ENCODE measurements at places on chromosomes 3 and 15.

DNA sequence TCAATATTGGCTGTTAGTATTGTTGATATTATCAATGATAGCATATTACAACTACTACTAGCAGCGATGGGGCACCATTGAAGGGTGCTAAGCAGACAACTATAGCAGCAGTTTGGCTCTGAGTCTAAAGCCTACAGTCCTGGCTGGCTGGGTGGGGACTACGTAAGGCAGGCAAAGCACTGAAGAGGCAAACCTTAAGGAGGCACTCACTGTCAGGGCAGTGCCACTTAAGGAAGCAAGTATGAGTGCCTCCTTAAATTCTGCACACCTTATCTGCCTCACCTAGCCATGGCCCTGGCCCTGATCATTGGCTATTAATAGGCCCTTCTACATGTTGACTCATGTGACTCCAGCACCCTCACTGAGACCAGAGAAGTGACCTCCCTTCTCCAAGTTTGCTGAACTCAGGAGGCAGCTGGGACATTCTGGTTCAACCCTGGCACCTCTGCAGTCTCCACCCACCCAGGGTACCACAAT is 20.6 kb downstream of the CDCP1 start:
- no peak for DNase-seq

GRCh38 chr3:115363071-115363470 is 216.0 kb upstream of the ZBTB20 start:
- no peak for DNase-seq

GRCh38 chr3:65806600-65806999 is 232.1 kb downstream of the MAGI1 start:
- no peak for DNase-seq

DNA sequence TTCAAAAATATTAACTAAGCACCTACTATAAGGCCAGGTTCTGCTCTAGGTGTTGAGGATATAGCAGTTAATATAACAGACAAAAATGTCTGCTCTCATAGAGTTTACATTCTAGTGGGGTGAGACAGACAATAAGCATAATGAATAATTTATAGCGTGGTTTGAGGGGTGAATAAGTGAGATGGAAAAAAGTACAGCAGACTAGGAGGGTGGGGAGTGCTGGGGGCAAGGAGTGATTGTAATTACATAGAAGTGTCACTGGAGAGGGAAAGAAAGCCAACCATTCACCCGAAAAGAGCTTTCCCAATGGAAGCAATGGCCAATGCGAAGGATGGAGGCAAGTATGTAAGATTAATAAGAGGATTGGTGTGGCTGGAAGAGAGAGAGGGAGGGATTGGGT is 552.9 kb upstream of the KCNMB2 start:
- DNase-seq = no peak

GRCh38 chr3:4426782-4427344 is 40.2 kb downstream of the SUMF1 start:
- no peak for DNase-seq

DNA sequence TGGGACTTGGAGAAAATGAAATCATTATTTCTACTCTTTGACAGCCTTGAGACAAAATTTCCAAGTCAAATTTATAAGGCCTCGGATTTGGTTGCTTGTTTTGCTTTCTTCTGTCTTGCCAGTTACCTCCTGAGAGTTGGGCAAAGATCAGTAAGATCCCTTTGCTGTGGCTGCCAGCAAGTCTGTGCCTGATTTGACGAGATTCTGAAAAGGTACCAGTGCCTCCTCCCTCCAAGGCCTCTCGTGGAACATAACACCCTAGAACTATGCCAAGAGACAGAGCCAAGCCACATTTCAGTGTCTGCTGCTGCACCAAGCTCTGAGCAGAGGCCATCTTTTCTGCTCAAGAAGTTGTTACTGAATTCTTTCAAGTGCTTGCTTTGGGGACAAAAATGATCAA is 61.0 kb downstream of the GTPBP8 start:
- DNase-seq = peak; percentile 26

DNA sequence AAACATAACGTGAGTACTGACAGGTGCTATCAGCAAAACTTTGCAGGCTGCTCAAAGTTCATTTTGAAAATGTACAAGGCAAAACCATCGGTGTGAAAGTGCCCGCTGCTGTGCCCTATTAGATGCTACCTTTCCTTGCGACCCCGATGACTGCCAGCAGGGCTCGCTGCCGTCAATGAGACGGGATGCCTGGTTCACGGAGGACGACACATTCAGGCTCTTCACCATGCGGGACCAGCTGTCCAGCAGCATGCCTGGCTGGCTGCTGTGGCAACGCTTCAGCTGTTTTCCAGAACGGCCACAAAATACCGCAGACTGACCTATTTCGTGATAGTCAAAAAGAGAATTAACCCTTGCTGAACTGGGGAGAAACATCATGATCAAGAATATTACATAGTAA is 92.7 kb upstream of the OCA2 start:
- DNase-seq = peak; percentile 74
